ENCODE measurements at places on chromosomes 1 and 21.

DNA sequence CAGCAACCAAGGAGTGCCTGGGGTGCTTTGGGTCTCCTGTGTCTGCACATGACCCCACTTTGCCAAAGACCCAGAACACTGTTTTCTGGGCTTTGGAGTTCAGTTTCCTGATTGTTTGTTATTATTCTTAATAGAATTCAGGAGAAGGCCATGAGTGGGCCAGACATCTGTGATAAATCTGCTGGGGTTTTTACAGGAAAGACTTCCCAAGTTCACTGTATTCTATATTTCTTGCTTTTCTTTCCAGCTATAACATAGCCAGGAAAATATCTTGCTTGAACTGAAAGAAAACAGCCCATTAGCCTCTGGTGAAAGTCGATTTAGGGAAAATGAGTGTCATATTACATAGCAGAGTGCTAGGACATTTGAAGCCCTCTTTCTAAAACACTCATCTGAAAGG, 345.1 kb upstream of the USP24 start:
- DNase-seq: no peak

GRCh38 chr1:9126511-9126910, 2.4 kb downstream of the GPR157 start:
- DNase-seq: no peak

DNA sequence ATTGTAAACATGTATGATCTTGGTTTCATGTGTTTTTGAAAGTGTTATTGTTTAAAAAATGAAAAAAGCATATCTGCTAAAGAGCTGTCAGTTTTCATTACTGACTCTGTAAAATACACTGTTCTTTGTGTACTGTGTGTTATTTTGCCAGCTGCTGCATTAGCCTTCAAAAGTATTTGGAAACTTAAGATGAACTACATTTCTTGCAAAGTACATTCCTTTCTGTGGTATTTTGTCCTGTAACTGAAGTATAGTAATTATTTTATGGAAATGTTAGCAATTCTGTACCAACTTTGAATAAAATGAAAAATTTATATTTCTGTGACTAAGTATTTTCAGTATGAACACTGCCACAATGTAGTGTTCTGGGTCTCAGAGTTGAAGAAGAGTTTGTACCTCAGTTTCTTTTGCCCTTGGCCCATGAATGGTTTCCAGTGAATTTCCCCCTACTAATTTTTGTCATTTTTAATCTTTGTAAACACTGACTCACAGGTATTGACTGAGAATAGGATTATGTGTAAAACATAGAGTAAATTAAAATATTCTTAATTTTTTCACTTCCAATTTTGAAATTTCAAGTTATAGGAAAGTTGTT, 32.7 kb downstream of the MRPS6 start:
- no peak for DNase-seq

GRCh38 chr21:17513214-17514123, 626 bp downstream of the CXADR start:
- DNase-seq: no peak

- DNase-seq: no peak
These were observed 87.0 kb downstream of the GPR52 start for GRCh38 chr1:174534789-174535188.

DNA sequence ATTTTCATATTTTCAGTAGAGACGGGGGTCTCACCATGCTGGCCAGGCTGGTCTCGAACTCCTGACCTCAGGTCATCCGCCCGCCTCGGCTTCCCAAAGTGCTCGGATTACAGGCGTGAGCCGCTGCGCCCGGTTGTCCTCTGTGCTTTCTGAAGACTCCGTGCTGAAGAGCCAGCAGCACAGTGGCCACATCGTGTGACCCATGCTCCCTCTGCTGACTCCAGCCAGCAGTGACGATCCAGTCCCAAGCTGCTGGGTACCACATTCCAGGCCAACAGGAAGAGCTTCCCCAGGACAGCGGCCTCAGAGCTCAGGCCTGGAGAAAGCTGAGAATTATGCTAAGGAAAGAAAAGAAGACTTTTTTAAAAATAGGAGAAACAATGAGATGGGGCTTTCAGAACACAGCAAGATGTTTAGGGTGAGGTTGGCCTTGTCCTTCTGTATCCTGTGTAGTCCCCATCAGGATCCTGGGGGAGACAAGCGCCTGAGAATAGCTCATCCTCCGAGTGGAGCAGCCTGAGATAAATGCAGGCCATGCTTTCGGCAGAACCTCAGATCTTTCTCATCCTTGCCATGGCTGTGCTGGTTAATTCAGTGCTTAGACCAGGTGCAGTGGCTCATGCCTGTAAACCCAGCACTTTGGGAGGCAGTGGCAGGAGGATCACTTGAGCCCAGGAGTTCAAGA, 207.1 kb downstream of the SLC35F3 start:
- no peak for DNase-seq

- DNase-seq: no peak
These were observed 18.5 kb downstream of the MIGA1 start for GRCh38 chr1:77797991-77798390.

DNA sequence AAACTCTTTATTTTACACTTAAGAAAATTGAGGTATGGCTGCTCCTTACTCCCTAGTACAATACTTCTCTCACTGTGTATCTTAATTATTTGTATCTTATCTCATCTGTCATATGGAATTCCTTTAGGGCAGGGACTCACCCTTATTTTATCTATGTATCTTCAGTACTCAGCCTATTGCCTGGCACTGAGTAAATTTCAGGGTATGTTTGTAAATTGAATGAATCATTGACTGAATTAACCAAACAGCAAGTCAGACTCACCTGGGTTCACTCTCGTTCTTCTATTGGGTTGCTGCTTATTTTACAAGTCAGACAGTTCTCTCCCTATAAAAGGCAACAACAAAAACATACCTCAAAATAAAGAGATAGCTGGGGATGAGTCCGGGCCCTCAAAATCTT, 63.8 kb downstream of the LAMC1 start:
- no peak for DNase-seq

- no peak for DNase-seq
These were observed 183.2 kb upstream of the ZRANB2 start for GRCh38 chr1:71264039-71264438.

DNA sequence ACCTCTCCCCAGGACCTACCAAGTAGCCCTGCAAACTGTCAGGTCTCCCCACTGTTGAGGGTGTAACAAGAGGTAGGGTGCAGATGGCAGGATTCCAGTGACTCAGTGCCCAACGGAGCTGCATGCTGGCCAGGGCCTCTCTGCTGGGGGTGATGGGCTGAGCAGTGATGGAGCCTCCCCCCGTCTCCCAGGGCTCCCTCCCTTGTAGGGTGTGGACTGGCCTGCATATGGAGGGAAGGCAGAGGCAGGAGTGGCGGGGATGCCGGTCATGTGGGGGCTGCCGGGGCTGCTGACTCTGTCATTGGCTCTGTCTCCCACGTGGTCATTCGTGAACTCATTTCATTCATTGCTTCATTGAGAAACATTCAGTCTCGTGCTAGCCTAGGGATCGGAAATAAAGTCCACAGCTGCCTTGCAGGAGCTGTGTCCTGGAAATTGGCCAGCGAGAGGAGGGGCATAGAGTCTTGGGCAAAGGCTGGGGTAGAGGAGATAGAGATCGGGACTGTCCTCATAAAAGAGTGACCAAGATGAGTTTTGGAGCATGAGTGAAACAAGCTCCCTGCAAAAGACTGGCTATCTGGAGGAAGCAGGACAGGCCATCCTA, 22.9 kb upstream of the DISP3 start:
- DNase-seq: no peak

DNA sequence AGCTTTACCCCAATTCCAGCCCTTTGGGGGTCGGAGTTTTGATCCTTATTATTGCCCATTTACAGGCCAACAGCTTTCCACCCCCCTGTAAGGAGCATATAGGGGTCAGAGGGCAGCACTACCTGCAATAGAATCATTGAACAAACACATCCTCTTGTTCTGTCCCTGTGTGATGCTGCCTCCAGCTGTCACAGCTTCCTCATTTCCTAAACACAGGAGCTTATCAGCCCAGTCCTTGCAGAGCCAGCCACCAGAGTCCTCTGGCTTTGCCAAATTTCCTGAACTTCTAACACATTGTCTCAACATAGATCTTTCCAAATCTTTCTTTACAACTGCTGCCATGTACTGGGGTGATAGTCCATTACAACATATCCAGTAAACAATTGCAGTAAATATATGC, 32.8 kb upstream of the PTBP2 start:
- DNase-seq: no peak

- no peak for DNase-seq
These were observed 570 bp upstream of the PEX10 start for GRCh38 chr1:2412773-2413494.

DNA sequence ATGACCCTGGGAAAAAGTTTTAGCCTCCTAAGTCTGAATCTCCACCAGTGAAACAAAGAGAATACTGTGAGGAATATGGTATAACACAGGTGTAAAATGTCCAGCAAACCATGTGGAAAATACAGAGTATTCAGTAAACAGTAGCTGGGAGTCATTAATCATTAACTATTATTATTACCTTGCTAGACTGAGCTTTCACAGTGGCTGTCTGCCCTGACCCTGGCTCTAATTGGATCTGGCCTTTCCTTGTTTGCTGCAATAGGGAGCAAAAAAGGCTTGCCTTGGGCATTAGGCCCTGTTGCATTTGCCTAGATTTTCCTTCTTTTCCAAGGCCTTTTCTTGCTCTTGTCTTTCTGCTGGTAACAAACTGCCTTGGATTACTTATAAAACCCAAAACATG, 179.1 kb upstream of the BEND5 start:
- no peak for DNase-seq

DNA sequence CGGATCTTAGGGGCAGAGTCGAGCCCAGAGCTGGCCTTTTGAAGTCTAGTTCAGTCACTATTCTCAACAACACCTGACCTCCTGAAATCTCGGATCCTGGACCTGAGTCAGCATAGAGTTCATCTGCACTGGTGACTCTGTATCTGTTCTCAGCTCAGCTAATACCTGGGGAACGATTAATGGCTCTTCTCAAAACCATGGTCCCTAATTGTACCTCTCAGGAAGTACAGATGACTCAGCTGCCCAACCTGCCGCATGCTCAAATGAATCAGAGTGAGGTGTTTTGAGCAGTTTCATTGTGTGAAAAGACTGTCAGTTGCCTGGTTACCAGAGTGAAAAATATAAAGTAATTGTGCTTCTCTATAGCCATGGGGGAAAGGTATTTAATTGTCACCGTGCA, 89.2 kb downstream of the SLC35F3 start:
- DNase-seq: no peak

DNA sequence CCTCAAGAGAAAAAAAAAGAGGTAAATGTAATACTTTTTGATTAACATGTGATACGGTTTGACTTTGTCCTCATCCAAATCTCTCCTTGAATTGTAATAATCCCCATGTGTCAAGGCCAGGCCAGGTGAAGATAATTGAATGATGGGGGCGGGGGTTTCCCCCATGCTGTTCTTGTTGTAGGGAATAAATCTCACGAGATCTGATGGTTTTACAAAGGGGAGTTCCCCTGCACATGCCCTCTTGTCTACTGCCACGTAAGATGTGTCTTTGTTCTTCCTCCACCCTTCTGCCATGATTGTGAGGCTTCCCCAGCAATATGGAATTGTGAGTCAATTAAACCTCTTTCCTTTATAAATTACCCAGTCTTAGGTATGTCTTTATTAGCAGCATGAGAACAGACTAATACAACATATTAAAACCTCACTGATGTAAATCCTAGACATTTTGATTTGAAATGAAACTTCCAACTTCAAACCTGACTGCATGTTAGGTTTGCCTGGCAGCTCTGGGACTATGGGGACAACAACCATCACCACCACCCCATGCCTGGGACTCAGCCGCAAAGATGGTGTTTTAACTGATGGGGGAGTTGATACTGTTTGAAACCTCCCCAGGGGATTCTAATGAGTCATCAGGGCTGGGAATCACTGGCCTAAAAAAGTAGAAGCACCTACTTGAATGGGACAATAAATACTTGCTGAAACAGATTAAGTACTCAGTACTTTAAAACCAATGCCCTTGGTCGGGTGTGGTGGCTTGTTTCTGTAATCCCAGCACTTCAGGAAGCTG, 32.8 kb upstream of the BACH1 start:
- no peak for DNase-seq

DNA sequence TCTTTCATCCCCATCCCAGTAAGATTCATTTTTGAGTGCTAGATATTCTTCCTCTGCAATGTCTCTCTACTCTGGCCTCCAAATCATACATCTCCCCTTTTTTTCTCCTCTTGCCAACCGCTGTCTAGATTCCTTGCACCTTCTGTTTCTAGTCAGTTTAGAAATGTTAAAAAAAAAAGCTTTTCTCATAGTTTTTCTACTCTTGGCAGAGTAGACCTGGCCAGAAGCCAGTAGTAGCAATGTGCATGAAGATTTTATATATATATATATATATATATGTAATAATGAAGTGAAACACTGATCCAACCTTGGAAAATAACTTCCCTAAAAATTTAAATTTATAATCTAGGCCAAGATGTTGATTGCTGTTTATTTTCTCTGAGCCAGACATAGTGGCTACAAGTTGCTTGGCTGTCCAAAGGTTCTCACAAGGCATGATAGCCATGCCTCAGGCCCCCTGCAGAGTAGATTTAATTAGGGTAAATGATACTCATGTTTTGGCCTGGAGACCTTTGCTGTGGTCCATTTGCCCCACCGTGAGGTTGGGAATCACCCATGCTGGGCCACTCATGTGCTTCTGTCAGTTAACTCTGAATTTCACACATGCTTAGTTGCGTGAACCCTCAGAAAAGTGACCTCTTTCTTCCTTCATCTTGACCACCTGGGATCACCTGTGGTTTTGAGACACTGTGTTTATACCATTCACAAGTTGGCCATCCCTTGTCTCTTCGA, 103.4 kb upstream of the KCNE2 start:
- DNase-seq: no peak

DNA sequence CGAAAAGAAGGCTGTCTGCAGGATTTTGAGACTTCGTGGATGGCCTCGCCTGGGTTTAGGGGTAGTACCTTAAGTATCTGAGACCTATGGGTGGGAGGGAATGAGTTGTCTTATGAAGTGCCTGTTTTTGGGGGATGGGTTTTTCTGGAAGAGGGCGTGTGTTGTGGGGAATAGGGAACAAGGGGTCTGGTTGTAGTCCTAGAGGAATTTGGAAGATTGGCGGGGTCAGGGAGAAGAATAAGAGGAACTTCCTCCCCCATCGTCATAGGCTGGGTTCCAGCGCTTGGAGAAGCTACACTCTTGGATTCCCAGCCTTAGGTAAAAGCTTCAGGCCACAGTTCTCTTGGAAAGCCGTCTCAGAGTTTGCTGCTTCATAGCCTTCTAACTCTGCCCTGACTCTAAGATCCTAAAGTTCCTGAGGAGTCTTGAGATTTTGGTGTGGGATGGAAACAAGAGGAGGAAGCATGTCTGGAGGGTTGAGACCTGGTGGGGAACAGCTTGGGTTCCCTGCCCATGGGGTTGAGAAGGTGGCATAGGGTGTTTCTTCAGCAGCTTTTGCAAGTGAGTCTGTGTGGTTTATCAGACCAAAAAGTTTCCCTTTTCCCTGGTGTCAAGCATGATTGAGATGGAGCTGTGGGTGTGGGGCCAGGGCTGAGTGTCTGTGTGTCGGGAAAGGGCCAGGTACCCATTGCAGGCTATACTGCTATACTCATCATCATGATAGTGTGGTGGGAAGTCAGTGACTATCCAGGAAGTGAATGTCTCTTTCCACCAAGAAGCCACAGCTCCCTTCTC, 1.8 kb downstream of the VANGL2 start:
- DNase-seq: no peak
